ENCODE measurements at places on chromosomes 7 and 10.
A peak's percentile ranks its signal among the peaks of the same experiment; 100 is the strongest.

DNA sequence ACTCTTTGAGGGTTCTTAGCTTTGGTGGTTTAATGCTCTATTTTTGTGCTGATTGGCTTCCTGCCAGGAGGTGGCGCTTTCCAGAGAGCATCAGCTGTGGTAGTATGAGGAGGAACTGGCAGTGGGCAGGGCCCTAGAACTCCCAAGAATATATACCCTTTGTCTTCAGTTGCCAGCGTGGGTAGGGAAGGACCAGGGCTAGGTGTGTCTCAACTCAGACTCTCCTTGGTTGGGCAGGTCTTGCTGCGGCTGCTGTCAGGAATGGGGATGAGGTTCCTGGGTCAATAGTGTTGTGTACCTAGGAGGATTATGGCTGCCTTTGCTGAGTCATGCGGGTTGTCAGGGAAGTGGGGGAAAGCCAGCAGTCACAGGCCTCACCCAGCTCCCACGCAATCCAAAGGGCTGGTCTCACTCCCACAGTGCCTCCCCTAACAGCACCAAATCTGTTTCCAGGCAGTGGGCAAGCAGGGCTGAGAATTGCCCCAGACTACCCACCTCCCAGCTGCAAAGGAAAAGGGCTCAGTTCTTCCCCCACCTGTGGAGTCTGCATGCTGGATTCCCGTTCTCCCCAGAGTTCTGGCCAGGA lies 191.5 kb downstream of the PHTF2 start:
- no peak for DNase-seq

DNA sequence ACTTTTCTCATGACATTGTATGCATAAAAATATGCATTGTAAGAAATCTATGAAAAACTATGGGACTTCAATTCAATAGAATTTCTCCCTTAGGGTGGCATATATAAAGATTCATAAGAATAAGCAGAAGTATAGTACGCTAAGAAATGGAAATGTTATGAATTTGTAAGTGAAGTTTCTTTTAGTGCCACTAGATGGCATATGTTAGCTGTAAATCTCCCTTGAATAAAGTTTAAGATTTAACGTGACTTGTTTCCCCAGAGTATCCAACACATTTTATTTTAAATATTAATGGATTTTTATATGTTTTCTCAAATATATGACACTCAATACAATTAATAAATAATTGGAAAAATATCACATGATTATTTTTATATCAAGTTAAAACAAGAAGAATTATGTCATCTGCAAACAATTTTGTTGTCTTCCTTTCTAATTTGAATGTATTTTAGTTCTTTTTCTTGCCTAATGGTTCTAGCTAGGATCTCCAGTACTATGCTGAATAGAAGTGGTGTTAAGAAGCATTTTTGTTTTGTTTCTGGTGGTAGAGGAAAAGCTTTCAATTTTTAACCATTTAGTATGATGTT lies 287.2 kb downstream of the HGF start:
- DNase-seq, result peak; percentile 37

- DNase-seq, result no peak
Measured at GRCh38 chr10:28719789-28720436, 42.6 kb downstream of the BAMBI start.

DNA sequence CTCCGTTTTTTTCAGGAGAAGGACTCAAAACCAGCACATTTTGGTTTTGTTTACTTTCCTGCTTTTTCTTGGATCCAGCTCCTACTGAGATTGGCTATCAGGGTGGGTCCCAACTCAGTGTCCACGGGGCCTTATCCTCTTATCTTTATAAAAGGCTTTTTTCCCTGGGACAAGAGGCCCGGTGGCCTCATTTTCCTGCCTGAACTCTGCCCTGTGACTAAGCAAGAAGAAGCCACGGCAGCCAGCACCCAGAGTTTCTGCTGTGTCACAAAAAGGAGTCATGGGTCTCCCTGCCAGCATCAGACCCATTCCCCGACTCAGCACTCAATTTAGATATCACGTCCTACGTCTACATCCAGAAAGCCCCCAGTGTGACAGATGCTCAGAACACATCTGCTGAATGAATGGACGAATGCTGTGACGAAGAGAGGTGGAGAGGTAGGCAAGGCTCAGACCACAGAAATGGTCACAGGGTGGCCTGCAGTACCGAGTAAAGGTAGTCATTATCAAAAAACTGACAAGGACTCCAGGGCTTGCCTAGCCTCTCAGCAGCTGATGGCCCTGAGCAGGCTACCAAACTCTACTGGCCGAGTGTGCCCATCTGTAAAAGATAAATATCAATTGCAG lies 16.7 kb downstream of the DLG5 start:
- DNase-seq, result no peak

DNA sequence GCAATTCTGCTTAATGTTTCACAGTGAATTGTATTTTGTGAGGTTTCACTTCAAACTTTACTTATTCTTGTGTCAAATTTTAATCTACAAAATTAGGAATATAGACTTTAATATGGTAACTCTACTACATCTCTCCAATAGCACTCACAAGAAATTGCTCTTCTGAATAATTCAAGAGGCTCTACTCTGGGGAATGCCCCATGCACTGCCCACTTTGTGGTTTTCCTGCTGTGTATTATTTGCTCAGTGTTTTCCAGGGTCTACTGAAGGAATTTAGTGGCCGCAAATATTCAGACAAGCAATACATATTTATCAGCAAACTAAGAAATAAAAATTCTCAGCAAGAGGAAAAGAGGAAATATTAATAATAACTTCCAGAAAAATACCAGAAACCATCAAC lies 611.4 kb downstream of the TNS3 start:
- DNase-seq, result no peak

DNA sequence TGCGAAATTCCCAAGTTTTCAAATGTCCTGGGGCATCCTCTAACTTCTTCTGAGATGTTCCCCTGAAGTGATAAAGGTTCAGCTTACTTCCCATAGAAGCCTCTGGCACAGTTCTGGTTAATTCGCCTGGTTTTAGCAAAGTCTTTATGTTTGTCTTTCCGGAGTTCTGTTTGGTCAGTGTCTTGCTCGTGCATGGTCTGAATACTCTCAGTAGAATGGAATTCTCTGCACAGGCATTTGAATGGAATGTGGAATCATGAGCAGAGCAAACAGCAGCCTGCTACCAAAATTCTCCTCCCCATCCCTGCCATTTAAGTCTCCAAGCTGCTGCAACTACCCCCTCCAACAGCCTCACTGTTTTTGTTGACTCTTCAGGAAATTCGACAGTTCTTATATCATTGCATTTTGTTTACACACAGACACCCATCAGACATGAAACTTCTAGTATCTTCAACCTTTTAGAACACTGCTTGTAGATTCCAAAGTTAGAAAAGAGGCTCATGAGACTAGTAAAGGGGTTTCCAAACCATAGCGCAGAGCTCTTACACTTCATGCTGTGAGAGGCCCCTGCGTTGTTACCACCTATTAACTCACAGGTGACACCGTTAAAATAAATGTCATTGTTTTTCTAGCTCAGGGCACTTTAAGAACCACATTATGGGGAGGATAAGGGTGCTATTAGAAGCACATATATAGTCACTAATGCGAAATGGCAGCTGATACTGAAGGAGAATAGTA lies 129.7 kb downstream of the PLCE1 start:
- DNase-seq, result no peak

DNA sequence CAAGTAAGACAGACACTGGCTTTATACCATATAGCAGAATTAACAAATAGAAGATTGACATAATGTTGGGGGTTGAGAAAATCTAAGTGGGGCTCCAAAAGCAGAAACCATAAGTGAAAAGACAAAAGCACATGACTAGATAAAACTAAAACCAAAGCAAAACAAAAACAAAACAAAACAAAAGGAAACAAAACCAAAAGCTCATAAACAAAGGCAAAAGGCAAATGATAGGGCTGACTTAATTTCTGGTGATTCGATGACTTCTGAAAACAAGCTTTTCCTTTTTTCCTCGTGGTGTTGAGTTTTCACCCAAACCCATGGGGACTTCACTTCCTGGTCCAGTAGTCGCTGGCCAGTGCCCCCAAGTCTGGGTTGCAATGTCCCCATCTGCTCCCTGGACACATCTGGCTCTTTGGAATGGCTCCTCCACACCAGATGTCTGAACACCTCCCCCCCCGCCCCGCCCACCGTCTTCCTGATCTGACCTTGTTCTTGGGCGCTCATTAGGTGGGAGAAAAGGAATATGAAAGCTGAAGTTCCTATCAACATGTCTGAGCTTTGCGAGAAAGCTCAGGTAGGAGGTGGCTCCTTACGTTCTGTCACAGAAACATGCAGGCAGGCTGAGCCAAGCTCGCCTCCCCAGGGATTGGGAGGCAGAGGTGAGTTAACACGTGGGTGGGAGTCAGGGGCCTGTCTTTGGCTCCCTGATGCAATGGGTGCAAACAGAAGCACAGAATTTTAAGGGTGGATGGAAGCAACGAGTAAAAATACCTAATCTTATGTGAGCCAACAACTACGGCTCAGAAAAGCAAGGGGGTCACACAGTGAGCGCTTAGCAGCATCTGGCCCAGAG lies 121.0 kb downstream of the NEURL1 start:
- DNase-seq, result no peak

DNA sequence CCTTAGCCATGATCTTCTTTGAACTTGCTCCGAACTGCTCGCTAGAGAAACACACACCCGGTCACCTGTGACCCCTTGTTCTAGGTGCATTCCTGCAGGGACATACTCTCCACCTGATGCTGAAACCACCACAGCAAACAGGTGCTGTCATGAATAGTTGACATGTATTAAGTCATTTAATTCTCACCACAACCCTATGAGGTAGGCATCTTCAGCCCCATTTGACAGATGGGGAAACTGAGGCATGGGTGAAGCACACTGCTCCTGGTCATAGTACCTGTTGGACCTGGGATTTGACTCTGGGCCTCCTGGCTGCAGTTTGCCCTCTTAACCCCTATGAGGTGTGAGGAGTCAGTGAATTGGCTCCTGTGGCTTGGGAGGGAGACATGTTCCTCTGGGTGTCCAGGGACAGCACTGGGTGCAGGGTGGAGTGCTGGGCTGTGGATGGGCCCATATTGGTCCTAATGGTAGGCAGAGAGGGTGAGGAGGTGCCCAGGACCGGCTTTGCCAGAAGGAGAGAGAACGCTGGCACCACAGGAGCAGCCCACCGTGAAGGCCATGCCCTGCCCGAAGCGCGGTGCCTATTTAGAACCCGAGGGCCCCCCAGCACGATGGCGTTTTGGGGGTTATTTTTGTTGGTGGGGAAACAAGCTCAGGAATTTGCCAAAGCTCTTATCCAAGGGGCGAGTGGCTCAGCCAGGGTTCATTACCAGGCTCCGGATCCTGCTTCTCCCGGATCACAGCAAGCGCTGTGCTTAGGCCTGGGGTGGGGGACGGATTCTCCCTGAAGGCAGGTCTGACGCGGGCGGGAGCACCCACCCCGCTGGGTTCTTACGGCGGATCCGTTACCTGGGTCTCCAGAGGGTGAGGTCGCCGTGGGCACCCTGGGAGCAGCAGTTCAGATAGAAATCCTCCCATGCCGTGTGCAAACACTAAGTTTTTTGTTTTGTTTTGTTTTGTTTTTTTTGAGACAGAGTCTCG lies 52.3 kb downstream of the GLRX3 start:
- no peak for DNase-seq

- DNase-seq, result peak; percentile 30
Measured at GRCh38 chr10:93417266-93417665, 64.9 kb downstream of the MYOF start.

DNA sequence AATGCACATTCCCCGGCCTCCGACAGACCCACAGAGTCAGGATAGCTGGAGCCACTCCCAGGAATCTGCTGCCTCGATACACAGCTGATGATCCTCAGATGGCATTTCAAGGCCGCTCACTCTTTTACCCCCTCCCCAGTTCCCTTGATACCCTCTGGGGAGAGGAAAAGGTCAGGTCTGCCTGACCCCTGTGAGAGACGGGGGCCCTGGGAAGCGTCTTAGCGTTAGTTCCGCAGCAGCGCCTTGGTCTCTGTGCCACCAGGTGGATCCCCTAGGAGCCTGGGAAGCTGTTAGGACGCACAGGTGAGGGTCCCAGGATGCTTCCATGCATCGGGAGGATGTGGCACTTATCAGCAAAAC lies 420.5 kb upstream of the FOXK1 start:
- no peak for DNase-seq

GRCh38 chr7:127914693-127915092 lies 116.5 kb downstream of the LRRC4 start:
- no peak for DNase-seq

DNA sequence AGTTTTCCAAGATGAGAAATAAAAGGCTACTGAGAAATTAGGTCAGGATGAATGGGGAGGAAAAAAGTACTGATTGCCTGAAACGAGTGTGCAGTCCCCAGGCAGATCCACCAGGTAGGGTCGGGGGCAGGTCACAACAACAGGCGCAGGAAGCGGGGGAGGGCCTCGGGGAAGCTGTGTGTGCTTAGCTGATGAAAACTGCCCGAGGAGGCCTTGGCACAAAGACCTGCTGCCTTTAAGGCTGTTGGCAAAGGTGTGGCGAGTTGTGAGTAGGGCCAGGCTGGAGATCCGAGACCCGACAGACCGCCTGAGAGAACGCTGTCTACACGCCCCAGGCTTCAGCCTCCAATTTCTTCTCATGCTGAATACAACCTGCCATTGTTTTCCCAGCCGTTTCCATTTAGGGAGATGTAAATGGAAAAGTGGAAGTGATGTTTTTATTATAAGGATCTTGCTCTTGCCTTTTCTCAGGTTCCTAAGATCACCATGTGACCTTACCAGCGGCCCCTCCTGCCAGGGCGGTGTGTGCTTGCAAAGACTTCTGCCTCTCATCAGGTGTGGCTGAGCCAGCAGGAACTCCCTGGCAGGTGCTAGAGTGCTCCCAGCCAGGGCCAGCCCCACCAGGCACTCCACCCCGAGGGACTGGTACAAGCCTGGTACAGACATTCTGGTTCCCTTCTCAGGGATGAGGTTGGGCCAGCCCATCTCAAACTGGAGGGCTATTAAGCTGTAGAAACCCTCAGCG lies 60.8 kb downstream of the DLG5 start:
- no peak for DNase-seq

DNA sequence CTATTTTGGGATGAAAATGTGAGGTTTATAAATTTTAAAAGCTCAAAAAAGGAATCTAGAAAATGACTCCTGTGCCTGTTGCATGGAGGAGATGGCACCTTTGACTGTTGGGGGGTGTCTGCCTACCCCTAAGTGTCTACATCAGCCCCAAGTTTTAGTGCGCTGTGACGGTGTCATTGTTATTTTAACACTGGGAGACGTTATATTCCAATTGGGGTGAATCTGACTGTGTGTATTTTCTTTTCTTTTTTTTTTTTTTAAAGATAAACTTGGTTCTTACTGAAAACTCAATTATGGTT lies 517 bp downstream of the SRGN start:
- DNase-seq, result no peak

- DNase-seq, result no peak
Measured at GRCh38 chr7:362402-363096, 72.6 kb downstream of the FOXL3 start.

- no peak for DNase-seq
Measured at GRCh38 chr10:72083790-72084459, 4.4 kb downstream of the SPOCK2 start.

GRCh38 chr7:30986738-30987137 lies 23.0 kb downstream of the GHRHR start:
- DNase-seq, result no peak

DNA sequence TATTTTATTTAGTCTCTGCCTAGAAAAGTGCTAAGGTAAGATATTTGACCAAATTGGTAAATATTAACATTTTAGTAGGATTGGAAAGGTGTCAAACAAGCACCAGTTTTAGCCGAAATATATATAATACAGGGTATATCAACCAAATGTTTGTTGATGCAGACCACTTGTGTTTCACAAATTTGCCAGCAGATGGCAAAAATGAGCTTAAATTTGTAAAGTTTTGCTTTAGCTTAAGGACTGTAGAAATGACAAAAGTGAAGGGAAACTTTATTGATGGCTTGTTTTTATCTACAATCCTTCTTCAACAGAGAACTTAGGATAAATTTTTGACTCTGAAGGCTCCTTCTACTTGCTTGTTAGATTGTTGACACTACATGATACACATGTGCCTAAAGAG lies 4.8 kb upstream of the POLR1F start:
- peak; percentile 62 for DNase-seq

All from pons (tissue), 1 donor.